Cerebellar cortex (tissue), 1 donor: ENCODE measurements at places on chromosomes 5 and 9.
A peak's percentile ranks its signal among the peaks of the same experiment; 100 is the strongest.

DNA sequence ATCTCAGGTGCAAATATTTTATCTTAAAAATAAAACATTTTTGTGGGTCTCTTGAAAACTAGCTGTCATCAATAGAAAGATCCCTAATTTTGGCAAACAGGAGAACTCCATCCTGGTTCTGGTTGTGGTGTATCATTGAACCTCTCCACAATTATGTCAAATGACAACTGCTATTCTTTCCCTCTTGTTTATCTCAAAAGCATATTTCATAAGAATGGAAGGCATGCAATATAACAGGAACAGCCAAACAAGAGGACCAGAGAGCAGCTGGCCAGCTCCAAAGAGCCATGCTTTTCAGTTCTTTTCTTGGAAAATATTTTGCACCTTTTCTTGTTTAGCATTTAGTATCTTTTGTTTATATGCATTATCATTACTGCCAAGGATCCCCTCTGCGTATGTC lies 125.4 kb downstream of the ADAMTS6 start:
- DNase-seq: no peak

DNA sequence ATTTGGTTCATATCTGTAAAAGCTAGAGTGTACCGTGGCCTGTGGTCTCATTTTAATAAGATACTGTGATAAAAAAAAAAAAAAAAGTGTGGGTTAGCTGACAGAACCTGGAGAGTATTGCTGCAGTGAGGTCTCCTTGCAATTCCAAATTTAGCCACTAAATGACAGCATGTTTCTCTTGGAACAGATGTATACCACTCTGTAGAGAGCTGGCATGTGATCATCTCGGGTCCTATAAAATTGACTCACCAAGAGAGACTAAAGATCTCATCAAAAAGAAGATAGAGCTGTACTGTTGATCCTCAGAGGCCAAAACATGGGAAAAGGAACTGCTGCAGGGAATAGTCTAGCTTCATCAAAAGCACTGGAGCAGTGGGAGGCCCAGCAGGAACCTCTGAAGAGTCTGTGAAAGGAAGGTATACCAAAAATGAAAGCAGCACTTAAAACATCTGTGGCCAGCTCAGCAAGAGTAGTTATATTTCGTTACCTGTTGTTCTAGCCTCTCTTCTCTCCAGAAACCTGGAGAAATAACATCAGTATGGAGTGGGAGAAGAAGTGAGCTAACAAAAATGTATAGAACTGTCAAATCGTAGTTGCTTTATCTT lies 826.8 kb downstream of the EFNA5 start:
- no peak for DNase-seq

- DNase-seq: no peak
These were observed 68.1 kb upstream of the ABL1 start for GRCh38 chr9:130766927-130767307.

DNA sequence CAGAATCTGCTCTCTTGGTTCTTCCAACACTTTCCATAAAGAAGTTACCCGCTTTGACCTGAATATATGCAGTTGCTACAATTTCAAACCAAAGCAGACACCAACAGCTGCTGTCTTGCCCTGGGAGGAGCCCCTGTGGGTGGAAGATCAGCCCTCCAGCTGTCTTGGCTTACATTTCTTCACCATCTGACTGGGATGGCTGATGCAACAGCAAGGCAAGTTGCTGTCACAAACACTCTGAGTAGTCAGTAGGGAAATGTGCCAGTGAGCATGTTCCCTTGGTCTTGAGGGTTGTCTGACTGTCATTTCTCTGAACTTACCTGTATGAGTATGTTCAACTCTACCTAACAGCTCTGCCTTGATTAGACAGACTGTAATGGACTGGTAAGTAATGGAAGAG lies 152.9 kb downstream of the SGCD start:
- DNase-seq: no peak

DNA sequence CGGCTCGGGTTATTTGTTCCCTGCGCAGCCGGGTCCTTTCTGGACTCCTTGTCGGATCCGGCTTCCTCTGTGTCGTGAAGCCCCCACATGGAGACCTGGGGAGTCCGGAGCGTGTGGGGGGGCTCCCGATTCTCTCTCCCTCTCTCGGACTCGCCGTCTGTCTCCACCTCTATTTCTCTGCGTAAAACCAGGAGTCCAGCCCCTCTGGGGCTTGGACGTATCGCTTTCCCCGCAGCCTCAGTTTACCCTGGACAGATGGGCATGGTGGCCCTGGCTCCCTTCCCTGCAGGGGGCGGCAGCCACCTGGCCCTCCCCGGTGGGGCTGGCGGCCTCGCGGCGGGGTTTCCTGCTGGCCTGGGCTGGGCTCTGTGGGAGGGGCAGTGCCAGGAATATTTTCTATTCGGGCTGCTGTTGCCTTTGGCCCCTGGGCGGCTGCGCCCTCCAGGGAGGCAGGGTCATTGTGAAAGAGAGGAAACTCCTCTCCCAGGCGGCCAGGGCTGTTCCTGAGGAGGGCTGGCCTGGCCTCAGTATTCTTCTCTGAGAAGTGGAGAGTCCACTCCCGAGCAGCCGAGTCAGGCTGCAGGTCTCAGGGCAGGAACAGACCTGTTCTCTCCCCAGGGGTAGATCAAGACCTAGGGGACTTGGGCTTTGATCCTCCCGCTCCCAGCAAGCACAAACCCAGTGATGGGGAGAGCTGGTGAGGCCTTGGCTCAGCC lies 665 bp downstream of the ASS1 start:
- no peak for DNase-seq

DNA sequence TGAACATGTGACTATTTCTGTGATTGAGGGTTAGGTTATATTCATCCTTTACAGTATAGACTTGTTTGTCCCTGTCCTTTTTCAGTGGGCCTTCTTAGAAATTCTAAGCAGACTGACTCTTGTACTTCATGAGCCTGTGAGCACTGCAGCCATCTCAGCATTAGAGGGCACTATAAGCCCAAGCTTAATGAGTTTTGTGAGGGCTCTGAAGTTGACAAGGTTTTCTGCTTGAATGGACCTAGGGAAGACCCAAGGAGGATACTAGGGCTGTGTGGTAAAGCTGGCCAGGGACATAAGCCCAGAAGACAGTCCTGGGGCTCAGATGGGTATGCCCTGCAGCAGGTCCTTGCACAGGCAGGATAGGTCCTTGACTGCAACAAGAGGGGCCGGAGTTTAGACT lies 126.5 kb downstream of the MRPS30 start:
- no peak for DNase-seq

GRCh38 chr5:14211818-14212803 lies 69.0 kb downstream of the TRIO start:
- no peak for DNase-seq

DNA sequence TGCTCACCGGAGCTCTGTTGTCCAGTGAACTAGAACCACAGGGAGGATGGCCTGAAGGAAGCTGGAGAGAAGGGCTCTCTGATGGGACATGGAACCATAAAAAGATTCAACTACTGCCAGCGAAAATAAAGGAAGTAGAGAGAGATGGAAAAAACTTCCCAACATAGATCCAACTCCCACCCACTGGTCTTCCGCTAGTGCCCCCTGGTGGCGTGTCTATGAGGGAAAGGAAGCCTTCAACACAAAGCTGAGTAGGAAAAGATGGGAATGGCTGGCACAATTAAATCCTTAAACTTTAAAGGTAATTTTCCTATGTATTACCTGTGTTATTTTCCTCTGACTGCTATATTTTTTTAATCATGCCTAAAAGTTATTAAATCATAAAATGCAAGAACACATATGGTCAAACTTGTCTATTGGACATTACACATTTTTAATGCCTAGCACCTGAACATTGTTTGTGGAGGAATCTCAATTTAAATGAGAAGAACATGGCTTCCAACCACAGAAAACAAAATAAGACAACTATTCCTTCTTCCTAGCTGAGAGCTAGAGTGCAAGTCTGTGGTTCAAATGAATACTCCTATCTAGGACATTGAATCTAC lies 51.5 kb downstream of the CEP120 start:
- peak; percentile 10 for DNase-seq

- DNase-seq: no peak
These were observed 243.0 kb upstream of the PTGER4 start for GRCh38 chr5:40436535-40437237.

GRCh38 chr5:175464942-175465233 lies 13.5 kb upstream of the SFXN1 start:
- DNase-seq: no peak

- DNase-seq: no peak
These were observed 83.2 kb upstream of the FST start for GRCh38 chr5:53397141-53397757.

GRCh38 chr5:56159521-56159947 lies 73.6 kb downstream of the ANKRD55 start:
- DNase-seq: no peak

DNA sequence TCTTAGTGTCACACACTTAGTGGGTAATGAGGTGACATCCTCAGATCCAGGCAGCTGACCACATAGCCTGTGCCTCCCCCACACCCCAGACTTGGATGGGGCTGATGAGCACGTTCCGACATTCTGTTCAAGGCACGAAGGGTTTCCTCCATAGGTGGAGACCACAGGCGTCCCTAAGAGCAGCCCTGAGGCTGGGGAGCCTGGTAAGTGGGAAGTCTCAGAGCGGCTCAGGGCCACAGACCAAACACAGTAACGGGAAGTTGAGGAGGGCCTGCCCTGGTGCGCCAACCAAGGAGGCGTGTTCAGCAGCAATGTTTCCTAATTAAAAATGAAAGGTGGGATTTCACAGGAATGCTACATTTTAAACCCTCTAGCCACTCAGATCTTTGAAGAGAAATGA lies 102.3 kb upstream of the PHYKPL start:
- no peak for DNase-seq

DNA sequence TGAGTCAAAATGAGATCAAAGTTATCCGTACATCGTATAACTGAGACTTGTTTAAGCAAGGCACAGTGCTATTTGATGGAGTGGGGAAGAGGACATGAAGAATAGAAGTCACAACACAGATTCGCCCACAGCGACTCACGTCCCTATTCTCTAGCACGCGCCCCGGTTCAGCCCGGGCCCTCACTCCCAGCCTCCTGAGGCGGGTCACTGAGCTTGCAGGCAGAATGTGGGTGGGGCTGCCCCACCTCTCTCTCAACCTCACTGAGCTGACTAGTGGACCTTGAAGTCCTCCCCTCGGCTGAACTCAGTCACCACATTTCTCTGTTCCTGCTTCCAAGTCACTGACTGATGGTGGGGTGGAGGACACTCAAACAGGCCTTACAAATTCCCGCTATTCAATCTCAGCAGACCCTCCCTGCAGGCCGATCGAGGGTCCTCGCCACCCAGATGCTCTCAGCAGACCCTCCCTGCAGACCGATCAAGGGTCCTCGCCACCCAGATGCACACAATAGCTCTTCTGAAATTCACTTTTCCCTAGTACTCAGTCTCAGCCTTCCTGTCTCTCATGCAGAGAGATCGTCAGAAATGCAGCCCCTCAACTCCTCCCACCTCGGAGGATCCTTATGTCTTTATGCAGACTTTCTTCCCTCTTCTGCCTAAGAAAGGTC lies 12.9 kb downstream of the GLDC start:
- DNase-seq: no peak

DNA sequence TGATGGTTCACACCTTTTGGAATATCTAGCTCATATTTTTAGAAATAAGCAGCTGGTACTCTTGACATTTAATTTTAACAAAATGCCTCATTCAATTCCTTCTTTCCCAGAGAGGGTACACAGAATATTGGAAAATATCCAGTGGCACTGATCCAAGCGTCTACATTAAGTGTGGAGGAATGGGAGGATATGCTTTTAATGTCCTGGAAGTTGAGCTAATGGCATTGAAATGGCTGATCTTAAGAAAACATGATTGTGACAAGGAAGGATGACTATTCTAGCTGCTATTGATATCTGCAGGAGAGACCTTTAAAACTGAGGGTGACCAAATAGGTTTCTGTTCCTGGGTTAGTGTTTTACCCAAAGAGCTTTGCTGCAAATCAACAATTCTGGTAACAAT lies 30.0 kb downstream of the ZNF366 start:
- no peak for DNase-seq

DNA sequence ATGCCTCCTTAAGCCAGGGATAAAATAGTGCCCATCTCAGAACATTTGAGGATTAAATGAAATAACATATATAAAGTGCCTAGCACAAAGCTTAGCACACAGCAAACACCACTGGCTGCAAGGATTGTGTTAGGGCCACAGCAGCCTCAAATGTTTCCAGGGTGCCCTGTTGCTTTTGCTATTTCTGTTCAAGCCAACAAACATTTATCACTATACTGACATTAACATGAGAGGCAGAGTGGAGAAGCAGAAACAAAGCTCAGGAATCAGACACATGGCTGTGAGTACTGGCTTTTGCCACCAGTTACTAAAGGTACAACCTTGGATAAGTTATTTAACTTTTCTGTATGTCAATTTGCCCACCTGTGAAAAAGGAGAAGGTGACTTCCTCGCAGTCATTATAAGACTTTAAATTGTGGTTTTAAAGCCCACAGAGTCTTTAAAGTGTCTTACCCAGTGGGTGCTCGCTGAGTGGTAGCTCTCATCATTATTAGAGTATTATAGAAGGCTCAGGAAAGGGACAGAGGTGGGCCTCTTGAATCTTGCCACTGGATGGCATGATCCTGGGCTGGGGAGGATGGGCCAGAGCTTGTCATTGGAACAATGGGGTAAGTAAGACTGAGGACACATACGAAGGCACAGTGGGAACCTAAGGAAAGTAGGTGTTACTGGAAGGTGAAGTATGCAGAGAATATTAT lies 98.2 kb downstream of the MARCHF3 start:
- no peak for DNase-seq

- no peak for DNase-seq
These were observed 92.4 kb downstream of the ARHGAP26 start for GRCh38 chr5:142862594-142862993.

DNA sequence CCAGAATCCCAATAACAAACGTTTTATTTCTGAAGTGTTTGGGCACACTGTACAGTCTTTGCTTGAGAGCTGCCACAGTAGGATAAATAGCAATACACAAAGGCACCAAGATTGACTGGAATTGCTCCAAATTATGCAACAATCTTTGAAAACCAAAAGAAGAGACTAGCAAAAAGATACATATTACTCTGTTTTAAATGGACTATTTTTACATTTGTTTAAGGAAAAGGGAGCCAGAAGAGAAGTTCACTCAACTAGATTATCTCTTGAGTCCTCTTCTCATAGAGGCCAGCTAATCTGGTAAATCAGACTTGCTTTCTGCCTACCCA lies 385.0 kb upstream of the SLC30A5 start:
- DNase-seq: no peak

DNA sequence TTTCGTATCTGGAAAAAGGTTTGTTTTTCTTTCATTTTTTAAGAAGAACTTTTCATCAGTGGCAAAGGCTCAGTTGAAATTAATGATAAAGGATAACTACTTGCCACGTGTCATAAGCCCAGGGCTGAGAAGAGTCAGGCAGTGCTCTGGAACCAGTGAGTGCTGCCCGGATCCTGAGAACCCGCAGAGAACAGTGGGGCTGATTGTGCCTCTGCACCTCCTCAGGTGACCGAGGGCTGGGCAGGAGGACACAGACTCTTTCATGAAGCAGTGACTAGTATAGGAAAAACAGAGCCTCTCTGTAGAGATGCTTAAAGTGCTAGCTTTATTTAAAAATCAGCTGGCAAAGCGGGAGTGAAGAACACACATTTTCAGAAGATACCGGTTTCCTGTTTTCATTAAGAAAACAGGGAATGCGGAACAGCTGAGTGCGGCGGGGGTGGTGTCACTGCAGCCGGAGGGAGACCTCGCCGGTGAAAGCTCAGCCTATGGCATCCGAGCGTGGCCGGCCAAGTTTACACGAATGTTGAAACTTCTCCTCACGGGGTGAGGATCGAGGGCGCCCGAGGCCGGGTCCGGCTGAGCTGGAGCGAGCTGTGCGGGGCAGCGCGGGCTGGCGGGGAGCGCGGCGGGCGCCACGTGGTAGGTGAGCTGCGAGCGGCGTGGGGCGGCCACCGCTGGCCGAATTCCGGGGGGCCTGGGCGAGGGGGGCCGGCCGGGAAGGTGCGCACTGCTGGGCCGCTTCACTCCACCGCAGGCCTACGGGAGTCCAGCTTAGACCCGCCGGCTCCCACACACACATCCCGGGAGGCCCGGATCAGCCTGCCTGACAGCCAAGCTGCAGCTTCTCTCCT lies 134.7 kb upstream of the DMRT1 start:
- peak; percentile 79 for DNase-seq
